ENCODE measurements at places on chromosomes 2 and 18.

DNA sequence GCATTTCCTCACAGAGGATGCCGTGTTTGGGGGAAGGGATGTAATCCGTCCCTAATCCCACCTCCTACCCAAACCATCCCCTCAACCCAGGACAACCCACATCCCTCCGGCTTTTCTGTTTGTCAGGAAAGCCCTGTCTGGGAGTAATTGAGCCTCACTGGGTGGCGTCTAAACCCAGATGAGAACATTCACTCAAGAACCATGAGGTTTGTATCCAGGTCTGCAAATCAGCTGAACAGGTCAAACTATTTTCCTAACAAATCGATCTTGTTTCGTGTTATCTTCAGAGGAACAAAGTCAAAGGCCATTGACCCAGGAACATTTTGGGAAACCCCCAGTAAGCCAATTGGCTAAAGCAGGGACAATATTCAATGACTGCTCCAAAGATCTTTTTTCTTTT lies 25.7 kb downstream of the CYP27C1 start:
- DNase-seq, result no peak

DNA sequence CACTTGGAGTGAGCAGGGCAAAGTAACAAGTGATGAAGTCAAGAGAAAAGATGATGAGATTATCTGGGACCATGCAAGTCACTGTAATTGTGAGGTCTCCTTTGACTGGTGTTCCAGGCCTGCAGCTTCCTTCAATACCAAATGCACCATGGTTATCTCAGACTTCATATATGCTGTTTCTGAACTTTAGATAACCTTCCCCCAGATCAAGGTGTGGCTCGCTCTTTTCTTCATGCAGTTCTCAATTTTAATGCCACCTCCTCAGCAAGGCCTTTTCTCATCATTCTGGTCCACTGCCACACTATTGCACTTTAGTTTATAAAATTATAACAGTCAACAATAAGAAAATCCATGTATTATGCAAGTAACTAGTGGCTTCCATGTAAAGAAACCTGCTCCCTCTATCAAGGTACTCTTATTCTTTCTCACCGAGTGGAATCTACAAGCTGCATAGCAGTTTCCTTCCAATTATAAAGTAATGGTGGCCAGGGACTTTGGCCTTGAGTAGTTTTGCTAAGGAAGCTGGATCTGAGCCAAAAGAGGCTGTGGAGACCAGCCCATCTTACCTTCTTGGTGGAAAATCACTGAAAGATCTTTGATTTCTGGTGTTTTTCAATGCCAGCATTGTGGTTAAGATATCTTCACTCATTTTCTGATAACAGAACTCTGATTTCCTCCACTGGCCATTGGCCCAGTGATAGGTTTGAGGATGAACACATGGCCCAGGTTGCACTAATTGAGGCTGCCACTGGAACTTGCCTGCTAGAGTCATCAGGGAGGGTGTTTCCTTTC lies 113.6 kb downstream of the KCNE4 start:
- DNase-seq, result no peak

DNA sequence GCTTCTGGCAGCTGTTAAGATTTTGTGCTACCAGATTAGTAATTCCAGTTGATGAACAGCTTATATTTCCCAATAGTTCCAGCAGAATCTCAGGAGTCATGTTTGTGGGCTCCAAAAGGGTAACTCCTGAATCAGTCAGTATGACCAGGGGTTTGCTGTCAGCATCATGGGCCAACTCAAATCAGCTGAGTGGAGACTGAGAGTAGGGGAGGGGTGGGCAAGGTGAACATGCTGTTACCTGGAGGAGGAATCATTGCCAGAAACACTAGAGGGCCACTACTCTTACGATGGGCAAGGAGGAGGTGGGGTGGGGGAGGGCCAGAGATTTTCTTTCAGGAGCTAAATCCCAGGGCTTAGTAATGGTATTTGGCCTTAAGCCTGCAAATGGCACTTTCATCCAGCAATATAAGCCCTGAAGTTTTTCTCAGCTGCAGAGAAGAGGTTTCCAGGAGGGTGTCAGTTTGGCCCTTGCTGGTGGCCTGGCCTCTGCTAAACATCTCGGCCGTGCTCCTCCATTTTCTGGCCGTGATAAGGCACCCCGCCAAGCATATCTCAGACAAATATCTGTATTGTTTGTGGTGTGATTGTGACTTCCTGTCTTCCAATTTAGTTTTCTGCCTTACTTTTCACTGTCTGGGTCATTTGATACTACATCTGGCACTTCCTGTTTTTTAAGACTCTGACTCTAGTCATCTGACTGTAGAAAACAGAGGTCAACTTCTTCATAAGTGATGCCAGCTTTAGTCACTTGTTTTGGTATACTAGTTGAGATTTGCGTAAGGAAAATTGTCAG lies 120.5 kb upstream of the CXCR4 start:
- peak; percentile 78 for DNase-seq

DNA sequence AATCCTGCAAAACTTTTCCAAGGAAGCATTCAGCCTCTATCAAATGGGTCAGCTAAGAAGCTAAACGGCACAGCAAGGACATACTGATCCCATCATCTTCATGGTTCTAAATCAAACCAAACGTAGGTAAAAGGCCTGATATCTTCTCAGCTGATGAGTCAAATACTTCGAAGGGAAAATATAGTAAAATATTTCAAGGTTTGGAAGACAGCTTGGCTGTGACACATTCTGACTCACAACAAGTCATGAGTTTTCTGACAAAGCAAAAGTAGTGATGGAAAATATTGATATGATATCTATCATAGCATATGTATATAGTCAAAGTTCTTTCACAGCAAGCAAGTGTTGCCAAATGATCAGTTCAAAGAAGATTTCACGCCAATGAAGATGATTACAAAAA lies 31.5 kb downstream of the DOCK10 start:
- peak; percentile 96 for DNase-seq

DNA sequence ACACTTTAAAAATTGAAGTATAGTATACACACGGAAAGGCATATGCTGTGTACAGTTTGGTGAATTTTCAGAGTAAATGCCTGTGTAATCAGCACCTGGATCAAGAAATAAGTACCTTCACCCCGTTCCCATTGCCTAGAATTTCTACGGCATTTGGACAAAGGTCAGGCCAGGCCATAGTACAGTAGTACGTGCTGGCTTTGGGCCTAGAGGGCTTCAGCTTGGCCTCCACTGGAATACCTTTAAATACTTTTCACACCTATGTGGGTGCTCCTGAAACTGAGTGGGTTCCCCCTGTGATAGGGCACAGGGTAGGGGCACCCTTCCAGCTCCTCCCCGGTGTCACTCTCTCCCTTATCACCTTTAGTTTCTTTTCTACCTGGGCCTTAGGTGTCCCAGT lies 26.5 kb downstream of the TET3 start:
- no peak for DNase-seq

- peak; percentile 25 for DNase-seq
Observed at GRCh38 chr2:241356871-241357260, 781 bp downstream of the FARP2 start.

- DNase-seq, result no peak
Observed at GRCh38 chr2:3126911-3127621, 250.6 kb downstream of the EIPR1 start.

- DNase-seq, result no peak
Observed at GRCh38 chr2:6917071-6917760, at the start of gene RNF144A. Gene RNF144A (plus strand): TSS chr2:6917412. CDS start chr2:6996927, 79,515 bp downstream.

DNA sequence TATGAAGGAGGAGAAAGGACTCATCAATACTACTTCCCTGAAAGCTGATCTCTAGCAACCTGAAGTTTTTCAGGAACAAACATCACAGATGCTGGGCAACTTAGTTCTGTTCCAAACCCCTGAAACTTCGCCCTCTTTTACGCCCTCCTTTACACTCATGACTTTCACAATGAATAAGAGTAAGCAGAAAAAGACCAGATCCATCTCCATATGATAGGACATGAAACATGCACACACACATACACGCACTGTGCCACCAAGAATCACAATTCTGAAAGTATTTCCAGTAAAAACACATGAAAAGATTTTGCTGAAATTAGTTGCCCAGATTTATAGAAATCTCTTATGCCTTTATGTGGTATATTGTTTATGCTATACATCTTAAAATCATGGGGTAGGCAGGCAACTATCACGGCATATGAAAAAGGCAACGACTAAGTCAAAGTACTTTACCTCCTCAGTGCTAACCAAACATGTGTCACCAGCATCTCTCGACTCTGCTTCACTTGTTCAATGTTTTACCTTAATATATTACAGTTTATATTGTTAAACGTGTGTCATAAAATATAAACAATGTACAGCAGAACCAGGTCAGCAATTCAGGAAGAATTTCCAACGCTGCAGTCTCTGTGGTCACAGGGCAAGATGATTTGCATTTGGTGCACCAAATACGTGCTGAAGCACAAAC lies 47.8 kb downstream of the NHEJ1 start:
- DNase-seq, result no peak

- no peak for DNase-seq
Observed at GRCh38 chr18:48862678-48863270, 88.0 kb downstream of the SMAD7 start.

DNA sequence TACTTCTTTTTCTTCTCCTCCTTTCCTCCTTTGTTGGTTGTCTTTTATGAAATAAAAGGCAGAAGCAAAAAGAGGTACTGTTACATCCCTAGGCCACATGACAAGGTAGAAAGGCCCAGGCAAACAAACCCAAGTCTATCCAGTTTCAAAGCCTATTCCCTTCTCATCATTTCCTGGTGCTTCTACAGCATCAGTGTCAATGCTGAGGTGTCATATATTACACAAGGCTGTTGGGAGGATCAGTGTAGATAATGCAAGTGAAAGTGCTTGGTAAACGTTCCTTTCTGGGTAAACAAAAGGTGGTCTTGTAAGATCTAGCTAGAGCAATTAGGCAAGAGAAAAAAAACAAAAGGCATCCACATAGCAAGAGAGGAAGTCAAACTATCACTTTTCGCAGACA lies 64.9 kb downstream of the EVA1A start:
- DNase-seq, result no peak

DNA sequence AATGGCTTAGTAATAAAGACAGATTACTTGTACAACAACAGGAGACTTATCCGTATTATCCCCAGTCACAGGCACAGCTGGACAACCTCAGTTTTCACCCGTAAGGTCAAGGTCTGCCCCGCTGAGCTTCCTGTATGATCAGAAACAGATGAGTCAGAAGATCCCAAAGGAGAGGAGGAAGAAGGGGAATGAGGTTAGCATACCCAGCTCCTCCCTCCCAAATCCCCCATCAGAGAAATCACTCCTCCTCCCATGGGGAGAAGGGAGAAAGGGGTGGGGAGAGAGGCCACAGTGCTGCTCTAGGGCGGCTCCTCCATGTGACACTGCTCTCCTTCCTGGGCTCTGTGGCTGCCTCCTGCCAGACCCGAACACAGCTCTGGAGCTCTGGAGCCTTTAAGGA lies 53.8 kb upstream of the SPTBN1 start:
- DNase-seq, result peak; percentile 68

GRCh38 chr2:23323198-23323916 lies 61.6 kb upstream of the KLHL29 start:
- DNase-seq, result no peak

DNA sequence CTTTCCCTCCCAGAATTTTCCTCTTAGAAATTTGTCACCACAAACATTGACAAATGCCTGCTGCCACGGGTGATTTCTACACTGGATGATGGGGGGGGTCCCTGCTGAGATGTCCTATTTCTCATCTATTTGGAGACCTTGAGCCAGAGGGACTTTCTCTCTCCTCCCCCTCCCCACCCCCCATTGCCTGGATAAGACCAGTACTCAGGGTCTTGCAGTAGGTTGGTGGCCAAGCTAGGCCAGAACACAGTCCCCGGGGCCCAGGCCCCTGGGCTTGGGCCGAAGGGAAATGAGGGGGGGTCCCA lies 560 bp upstream of the DUSP2 start:
- no peak for DNase-seq

DNA sequence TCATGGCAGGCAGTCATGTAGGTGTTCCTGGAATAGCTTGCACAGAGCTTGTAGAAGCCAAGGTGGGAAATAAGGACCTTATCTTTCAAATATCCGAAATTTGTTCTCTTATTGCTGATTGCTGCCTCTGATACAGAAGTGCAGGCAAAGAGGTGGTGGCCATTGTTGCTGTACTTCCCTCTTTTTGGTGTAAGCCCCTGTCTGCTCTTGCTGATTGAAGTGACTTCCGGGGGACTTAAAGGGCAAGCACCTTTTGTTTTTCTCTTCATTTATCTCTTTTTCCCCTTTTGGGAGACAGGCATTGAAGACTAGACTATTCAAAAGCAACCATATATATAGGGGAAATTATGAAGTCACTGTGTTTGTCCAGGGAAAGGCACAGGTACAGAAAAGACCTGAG lies 131.6 kb upstream of the OTX1 start:
- no peak for DNase-seq

DNA sequence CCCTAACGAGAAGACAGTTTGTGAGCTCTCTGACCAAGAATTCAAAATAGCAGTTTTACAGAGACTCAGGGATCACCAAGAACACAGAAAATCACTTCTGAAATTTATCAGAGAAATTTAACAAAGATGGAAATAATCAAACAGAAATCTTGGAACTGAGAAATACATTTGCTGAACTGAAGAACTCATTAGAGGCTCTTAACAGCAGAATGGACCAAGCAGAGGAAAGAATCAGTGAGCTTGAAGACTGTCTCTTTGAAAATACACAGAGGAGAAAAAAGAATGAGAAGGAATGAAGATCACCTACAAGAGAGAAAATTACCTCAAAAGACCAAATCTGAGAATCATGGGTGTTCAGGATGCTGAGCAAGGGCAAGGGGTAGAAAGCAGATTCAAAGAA lies 29.7 kb downstream of the ASB1 start:
- DNase-seq, result no peak

- DNase-seq, result peak; percentile 4
Observed at GRCh38 chr2:150376553-150377335, 110.7 kb downstream of the RND3 start.

DNA sequence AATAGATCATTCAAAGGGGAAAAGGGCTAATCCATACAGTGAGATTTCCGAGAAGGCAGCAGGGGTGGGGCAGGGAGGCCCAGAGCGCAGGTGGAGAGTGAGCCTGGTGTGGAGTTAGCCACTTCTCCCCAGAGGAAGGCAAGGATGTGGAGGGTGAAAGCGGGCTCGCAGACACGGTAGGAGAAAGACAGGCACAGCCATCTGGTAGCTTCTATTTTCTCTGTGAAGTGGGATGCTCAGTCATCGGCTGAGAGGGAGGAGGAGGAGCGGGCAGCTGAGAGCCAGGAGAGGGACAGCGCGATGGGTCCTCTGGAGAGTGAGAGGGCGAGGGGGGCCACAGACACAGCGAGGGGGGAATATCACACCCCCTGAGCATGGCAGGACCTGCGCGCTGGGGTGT lies 153.3 kb upstream of the NDUFV2 start:
- DNase-seq, result peak; percentile 79

DNA sequence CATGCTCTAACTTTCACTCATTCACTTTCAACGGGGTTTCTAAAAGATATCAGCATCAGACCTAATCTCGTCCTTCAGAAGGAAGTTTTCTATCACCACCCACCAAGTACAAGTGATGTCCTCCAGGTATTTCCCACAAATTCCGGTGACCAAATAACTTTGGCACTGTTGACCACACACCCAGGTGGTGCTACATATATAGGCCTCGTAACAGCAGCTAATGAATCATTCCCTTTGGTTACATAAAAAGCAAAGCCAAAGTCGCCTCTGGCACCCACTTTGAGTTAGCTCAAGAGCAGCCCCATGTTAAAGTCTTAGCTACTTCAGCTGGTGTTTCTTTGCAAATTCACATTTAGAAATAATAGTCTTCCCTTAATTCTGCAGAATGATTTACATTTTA lies 138.2 kb upstream of the OSR1 start:
- DNase-seq, result no peak

- DNase-seq, result no peak
Observed at GRCh38 chr2:231395188-231396057, at the start of gene B3GNT7. Gene B3GNT7 (plus strand): TSS chr2:231395710. CDS start chr2:231395804, 94 bp downstream.
